ENCODE measurements at places on chromosomes 1 and 21. TPM values are rescaled to one million over a fixed set of nuclear protein-coding genes. Genes with fewer than 3 reads are reported as not detected.

The ATP1A2 gene
- total RNA-seq: not detected

The KLHDC9 gene
- 1.2 TPM for total RNA-seq

The DCAF8 gene
- total RNA-seq: 147 TPM

The TNFSF4 gene
- 4.0 TPM for total RNA-seq

The TNFRSF1B gene
- 246 TPM for total RNA-seq

The SOAT1 gene
- total RNA-seq: 62.8 TPM

- H3K27ac ChIP-seq: peak overlapping the region; percentile 93
- H3K27me3 ChIP-seq: no peaks in the 10 kb centered on the region
- peaks cover 1% of the 10 kb centered on the region for H3K36me3 ChIP-seq
- no peak for DNase-seq
- H3K4me3 ChIP-seq: peak overlapping the region; percentile 78
Observed at GRCh38 chr1:234845836-234846235, 235.9 kb upstream of the IRF2BP2 start.
